ENCODE measurements at places on chromosomes 13 and 19.

DNA sequence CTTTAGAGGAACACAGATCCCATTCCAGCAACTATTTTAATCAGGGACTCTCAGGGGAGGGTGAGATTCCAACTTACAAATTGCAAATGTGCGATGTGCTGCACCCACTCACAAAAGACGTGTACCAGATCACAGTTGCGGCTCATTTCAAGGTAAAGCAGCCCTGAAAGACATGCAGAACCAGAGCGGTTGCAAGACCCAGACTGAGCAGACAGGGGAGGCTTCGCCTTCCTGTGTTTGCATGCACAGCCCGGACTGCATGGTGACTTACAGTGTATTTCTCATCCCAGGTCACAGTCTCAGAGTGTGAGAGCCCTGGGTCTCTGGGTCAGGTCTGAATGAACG is 84.6 kb downstream of the ATP11A start:
- DNase-seq: no peak

DNA sequence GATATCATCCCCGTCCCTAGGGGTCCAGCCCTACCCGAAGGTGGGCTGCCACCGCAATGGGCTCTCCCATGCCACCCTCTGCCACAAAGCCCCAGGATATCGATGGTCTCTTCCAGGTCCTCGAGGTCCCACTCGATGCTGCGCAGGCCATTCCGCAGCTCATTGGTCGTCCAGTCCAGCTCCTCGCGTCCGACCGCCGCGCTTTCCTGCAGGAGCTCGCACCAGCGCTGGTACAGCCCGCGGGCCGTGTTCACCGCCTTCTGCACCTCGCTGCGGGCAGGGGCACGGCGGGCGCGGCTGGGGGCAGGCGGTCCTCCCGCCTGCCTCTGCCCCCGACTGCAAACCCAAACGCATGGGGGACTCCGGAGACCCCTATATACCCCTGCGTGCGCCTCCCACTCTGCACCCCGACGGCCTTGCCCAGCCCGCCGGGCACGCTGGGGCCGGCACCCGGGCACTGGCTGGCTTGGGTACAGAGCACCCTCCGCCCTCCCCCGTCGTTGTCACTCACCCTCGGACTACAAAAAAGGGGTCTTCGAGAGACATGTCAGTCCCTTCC is 468 bp downstream of the STX10 start:
- no peak for DNase-seq

- DNase-seq: no peak
These were observed 40.2 kb downstream of the CILP2 start for GRCh38 chr19:19578252-19578651.

DNA sequence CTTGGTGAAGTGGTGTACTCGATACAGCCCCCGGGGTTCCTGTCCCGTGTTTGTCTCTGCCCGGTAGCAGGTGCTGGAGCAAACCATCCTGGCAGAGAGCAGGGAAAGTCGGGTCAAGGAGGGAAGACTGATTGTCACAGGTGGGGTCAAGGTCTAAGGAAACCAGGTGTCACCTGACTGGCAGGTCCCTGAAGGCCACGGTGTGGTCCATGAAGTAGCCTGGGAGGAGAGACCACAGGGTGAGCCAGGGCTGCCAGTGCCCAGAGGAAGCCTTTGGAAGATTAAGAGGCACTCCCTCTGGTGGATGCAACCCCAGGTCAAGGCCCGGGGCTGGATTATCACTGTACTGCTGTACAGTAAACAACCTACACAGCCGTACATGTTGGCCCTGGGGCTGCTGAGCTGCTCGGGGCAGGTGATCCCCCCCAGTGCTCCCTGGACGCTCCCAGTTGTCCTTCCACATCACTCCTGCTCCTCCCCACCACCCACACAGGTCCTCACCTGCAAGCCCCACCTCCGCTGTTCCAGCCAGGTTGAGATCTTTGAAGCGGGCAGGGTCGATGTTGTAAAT is 6.0 kb upstream of the CCER2 start:
- no peak for DNase-seq

- DNase-seq: no peak
These were observed at the start of gene ZNF177 for GRCh38 chr19:9362905-9363304. TSS of gene ZNF177 (plus strand) at chr19:9363013. CDS start at chr19:9378312, 15,299 bp downstream.

DNA sequence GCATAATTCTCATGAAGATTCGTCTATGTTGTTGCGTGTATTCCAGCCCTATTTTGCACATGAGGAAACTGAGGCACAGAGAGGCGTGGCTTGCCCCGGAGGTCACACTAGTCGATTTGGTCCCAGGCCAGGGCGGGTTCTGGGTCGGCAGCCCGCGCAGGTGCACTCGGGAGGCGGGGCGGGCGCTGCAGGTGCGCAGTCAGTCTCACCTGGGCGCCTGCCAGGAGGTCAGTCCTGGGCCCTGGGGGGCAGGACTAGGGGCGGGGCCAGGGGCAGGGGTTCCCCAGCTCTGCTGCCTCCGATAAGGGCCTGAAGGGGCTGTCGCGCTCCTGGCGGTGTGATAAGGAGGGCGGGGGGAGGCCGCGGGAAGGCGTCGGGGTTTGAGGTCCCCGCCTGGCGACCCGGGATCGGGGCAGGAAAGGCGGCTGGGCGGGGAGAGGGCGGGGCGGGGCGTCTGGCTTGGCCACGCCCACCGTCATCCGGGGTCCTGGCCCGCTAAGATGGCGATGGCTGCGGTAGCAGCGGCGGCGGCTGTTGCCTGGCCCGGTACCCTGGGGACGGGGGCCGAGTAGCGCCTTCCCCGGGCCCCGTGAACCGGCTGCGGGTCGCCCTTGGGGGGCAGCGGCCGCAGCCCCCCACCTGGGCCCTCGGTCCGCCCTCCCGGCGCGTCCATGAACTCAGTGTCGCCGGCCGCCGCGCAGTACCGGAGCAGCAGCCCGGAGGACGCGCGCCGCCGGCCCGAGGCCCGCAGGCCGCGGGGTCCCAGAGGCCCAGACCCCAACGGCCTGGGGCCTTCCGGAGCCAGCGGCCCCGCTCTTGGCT is at the start of gene ATG4D:
Gene ATG4D (plus strand): TSS at position 485 of the 822 bp plus-strand sequence. CDS start 187 bp downstream, at position 672.
- no peak for DNase-seq

DNA sequence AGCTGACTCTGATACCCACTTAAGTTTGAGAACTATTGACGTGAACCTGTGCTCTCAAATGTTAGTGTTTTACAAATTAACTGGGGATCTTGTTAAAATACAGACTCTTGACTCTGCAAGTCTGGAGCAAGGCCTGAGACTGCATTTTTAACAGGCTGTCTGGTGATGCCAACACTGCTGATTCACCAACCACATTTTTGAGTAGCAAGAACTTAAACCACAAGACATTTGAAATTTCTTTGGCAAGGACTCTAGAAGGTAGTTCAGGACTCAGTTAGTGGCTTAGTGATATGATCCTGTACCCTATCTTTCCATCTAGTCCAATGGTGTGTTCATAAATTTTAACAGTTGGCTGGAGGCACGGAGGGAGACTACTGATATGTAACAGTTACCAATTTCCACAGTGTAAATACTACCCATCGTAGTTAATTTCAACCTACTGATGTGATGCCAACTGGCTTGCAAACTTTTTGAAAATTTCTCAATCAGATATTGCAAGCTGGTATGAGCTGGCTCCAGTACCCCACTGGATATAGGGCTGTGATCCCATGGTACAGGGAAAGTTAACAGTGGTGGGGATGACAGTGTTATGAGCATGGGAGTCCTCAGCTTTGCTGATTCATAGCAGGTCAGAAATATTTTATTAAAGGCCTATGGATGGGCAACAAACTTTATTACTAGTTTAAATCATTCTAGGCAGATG is 255.1 kb downstream of the TBC1D4 start:
- no peak for DNase-seq

DNA sequence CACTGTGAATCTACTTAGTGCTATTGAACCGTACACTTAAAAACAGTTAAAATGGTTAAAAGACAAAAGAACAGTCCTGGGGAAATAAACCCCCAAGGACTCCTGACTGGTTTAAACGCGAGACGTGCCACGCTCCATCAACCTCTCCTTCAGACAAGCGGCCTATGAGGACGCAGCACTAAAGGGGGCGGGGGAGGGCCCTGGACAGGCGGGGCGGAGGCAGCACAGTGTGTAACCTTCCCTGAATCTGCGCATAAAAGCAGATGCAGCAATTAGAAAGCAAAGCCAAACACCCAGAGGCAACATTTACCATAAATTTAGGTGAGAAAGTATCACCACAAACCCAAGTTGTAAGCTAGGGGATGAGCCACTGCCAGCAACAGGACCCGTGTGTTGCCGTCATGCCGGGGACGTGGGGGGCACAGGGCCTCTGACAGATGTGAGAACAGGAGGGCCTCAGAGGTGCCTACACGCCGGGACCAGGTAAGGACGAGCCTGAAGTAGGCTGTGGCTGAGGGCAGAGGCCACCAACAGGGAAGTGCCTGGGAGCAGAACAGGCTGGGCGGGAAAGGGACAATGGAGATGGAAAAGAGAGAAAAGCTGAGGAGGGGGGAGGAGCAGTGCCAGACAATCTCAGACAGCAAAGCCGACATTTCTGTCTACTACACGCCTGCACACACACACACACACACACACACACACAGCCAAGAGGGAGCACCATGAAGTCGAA is 15.3 kb upstream of the ADPRHL1 start:
- DNase-seq: no peak

- no peak for DNase-seq
These were observed 2.1 kb downstream of the SNAPC2 start for GRCh38 chr19:7921967-7922835.

- no peak for DNase-seq
These were observed 509 bp downstream of the TPP2 start for GRCh38 chr13:102597029-102597961.

GRCh38 chr19:54390942-54391577 is 24.2 kb upstream of the TTYH1 start:
- peak; percentile 42 for DNase-seq

- DNase-seq: no peak
These were observed 28.5 kb downstream of the MYCBP2 start for GRCh38 chr13:77298426-77298825.

- DNase-seq: no peak
These were observed 112.1 kb downstream of the ZNF737 start for GRCh38 chr19:20453425-20453935.

DNA sequence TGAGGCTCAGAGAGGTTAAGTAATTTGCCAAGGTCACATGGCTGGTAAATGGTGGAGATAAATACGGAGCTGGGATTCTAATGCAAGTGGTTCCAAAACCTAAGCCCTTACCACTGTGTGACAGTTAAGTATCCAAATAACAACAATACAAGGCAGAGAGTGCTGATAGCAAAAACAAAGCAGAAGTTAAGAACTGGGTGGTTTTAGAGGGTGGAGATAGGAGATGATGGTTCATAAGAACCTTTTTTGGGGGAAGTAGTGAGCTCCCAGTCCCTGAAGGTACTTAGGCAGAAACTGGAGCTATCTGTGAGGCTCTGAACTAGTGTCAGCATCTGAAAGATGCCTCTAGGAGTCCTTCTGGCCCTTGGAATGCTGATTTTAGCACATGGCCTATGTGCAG is 56.2 kb upstream of the UBE2L5 start:
- no peak for DNase-seq

GRCh38 chr13:112229445-112229844 is 146.7 kb upstream of the SPACA7 start:
- no peak for DNase-seq

GRCh38 chr13:98664047-98664446 is 87.1 kb upstream of the STK24 start:
- peak; percentile 5 for DNase-seq

- DNase-seq: no peak
These were observed at the start of gene LILRB4 for GRCh38 chr19:54662730-54663129. TSS of gene LILRB4 (plus strand) at chr19:54662985. CDS start at chr19:54663034, 49 bp downstream.

DNA sequence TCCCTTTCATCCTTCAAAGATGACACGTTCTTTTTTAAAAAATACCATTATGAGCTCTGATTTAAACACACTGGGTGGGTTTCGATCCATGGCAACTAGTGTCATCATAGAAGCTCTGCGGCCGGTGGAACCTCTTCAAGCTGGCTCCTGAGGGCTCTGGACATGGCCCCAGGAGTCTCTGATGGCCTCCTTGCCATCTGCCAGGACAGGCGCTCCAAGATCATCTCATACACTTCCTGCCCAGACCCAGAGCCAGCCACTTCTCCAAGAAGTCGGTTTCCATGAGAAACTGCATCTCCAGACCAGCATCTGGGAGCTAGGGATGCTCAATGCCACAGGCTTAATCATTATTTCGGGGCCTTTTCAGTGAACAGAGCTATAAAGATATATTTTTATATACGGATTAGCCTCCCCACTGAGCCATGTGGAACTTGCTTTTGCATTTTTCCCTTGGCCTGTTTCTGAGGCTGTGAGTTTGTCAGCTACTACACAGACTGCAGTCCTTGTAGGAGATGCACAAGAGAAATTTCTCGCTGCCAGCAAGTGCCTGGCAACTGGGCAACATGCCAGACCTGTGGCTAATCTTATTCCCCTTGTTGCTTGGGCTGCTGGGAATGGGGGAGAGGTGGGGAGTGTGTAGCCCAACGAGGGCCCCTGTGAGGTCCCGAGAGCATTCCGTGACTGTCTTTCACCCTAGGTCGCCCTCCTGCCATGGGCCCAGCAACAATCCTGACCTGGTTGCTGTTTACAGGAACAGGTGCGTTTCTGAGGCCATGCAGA is 15.9 kb downstream of the SUGP1 start:
- DNase-seq: no peak

DNA sequence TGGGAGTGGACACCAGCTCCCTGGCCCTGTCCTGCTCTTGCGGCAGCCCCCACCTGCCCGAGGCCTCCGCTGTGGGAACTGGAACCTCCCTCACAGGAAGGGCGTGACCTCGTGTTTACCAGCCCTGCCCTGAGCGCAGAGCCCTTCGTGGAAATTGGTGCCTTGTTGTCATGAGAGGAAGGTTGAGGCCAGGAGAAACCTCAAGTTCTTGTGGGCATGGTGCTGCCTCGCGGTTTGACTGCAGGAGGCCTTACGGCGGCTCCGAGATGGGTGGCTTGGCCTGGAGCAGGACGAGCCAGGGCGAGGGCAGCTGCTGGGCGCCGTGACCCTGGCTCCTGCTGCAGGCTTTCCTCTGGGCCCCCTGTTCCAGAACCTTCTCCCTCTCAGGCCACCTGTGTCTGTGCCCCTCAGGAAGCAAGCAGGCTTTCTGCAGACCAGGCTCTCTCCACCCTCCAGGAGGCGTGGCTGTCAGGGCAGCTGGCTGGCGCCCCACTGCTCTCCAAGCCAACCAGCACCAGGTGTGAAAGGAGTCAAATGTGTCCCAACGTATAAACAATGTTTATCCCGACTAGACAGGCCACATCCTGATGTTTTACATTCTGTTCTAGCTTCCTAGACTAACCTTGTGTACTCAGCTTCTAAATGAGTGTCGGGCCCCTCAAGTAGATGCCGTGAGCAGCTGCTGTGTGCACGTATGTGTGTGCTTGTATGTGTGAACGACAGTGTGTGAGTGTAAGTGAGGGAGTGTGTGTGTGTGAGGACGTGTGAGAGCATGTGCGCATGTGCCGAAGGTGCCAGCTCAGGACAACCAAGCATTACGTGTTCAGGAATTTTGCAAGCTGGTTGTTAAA is 10.4 kb upstream of the RASA3 start:
- no peak for DNase-seq

DNA sequence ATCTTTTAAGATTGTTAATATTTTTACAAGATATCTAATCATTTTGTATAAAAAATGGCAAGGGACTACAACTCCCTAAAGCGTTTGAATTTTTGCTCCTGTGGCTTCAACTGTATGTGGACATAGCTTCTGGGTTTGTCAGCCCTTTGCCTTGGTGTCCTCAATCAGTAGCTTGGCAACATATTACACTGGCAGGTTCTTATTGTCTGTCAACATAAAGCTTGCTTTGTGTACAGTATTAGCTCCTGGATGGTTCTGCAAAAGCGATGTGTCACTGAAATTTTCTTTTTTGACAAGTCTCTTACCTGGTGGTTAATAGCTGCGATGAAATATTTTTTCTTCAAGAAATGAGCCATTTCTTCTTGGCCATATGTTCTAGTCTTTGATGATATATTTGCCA is 190.0 kb downstream of the HS6ST3 start:
- DNase-seq: no peak

- no peak for DNase-seq
These were observed 41.9 kb downstream of the GPC6 start for GRCh38 chr13:93268327-93269028.

GRCh38 chr19:42521346-42522030 is 6.8 kb downstream of the CEACAM1 start:
- DNase-seq: no peak

All from Panc1 (cell line).